ENCODE measurements at places on chromosomes 13 and 19.

DNA sequence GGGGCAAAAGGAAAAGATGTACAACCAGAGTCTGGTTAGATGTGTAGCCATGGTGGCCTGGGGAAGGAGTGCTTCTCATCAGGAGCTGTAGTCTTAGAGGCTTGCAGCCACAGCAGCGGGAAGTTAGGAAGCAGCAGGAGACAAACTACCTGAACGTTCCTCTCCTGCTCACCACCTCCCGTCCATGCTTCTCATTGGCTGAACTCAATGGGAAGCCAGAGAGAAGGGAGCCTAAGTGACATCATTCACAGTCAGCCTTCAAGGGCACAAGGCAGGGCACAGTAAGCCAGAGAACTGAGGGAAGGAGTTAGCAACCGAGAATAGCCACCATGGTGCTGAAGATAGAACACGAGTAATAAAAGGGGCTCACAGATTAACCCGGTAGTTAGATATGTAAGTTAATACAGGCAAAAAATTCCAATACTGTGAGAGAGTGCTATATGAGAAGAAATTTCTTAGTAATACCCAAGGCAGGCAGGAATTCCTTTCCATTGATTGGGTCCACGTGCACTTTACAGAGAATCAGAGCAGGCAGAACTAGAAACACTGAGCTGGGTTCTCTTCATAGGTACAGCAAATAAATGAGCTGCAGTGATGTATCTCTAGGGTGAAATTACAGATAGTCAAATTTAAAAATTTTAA, 391.5 kb upstream of the DACH1 start:
- no peak for DNase-seq

DNA sequence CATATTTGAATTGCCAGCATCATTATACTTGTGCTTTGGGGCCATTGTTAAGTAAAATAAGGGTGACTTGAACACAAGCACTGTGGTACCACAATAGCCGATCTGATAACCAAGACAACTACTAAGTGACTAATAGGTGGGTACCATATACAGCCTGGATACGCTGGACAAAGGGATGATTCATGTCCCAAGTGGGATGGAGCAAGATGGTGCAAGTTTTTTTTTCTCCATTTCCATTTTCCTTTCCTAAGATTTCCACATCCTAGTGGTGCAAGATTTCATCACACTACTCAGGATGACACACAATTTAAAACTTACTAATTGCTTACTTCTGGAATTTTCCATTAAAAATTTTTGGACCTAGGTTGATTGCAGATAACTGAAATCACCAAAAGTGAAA, 15.1 kb downstream of the BRCA2 start:
- no peak for DNase-seq

- peak; percentile 70 for DNase-seq
These were observed 154.9 kb downstream of the TM9SF2 start for GRCh38 chr13:99656092-99656745.

GRCh38 chr13:98768522-98768921, 16.1 kb upstream of the SLC15A1 start:
- DNase-seq: no peak

DNA sequence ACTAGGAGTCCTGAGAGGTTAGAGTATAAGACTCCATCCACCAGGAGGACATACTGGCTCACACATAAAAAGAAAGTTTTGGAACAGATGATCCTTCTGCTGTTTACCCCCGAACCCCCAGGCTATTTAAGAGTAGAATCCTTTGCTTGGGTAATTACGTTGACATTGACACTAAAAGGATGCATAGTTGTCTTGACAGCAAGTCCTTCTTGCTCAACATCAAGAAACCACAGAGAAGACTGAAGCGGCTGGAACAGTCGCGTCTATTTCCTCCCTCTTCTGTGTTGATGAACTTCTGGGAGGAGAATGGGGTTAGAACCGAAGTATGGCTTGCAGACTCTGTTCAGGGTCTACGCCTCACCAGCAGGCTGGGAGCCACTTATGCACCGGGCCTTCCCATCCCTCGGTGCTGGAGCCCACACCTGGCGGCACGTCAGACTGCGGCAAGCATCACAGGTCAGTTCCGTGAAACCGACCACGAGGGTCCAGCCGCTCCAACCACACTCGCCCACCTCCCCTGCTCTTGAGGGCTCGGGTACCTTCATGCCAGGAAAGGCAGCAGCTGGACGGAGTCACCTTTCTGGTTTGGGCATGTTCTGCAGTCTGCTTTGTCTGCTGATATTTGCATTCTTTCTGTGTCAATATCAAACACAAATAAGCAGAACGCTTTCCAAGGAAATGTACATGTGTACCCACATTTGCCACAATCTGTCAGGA, 42.4 kb upstream of the RANBP3 start:
- no peak for DNase-seq
